ENCODE measurements at places on chromosomes 6 and 20. TPM values are rescaled to one million over a fixed set of nuclear protein-coding genes. Genes with fewer than 3 reads are reported as not detected.

DNA sequence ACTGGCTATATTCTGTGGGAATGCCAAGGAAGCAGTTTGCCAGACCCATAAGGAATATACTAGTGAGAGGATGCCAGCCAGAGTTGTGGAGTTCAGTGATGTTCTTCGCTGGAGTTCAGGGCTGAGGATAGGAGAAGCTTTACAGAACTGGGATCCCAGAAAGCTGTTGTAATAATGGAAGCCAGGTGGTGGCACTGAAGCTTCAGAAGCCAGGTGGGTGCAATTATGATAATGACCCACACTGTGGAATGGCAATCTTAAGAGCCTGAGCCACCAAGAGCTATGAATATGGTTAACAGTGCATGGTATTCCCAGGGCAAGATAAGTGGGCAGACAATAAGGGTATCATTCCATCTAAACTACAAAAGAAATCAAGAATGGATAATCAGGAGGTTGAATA, 25.1 kb upstream of the ENPP1 start:
- DNase-seq: no peak

- peak; percentile 39 for DNase-seq
Measured at GRCh38 chr6:6823568-6824224, 235.2 kb downstream of the LY86 start.

- no peak for DNase-seq
Measured at GRCh38 chr6:15527838-15528617, 134.8 kb downstream of the DTNBP1 start.

- DNase-seq: no peak
Measured at GRCh38 chr6:71290611-71291010, 2.0 kb downstream of the OGFRL1 start.

DNA sequence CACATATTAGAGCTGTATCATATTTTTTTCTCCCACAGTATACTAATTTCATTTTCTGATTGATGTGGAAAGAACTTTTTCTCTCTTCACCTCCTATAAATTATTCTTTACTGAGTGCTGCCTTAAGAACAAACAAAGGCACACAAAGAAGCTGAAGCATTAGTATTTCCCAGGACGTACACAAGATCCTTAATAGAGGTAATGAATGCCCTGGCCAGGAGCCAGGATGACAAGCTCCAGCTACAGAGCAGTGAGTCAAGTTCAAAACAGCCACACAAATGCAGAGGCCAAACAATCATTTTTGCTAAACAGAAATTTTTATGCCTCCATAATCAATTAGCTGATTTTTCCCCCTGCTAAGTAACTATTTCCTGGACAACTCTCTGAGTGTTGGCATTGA, 639.6 kb downstream of the EPHA7 start:
- DNase-seq: no peak

Gene ID4
- 111 TPM for total RNA-seq

Gene SEL1L2
- total RNA-seq: not detected

DNA sequence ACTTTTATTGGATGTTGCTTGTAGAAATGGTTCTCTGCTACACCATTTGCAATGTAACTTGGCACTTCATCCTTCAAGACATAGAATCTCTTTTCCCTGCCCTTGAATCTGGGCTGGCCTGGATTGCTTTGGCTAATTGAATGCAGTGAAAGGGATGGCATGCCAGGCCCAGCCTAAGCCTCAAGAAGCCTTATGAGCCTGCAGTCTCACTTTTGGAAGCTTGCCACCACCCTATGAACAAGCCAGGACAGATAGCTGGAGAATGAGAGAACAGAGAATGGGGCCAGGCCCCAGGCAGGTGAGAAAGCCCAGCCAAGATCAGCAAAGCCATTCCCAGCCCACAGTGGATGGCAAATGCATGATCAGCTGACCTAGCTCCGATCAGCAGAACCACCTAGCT, 350.7 kb upstream of the RNF24 start:
- no peak for DNase-seq

Gene EDN1
- total RNA-seq: 3.4 TPM

- DNase-seq: no peak
Measured at GRCh38 chr6:85092226-85092625, 327.8 kb upstream of the TBX18 start.

- DNase-seq: peak; percentile 34
Measured at GRCh38 chr20:25281541-25281991, 33.7 kb downstream of the PYGB start.

GRCh38 chr6:118743746-118744145, 92.4 kb upstream of the CEP85L start:
- no peak for DNase-seq

Gene C6orf118
- total RNA-seq: not detected

Gene FAM209B
- not detected for total RNA-seq

Gene CGA
- total RNA-seq: not detected

GRCh38 chr6:13830803-13831202, 16.4 kb upstream of the MCUR1 start:
- DNase-seq: no peak

Gene TFAP2B
- not detected for total RNA-seq

GRCh38 chr6:144075187-144075586, 20.2 kb downstream of the SF3B5 start:
- no peak for DNase-seq

Gene SLC22A16
- total RNA-seq: 0.55 TPM

DNA sequence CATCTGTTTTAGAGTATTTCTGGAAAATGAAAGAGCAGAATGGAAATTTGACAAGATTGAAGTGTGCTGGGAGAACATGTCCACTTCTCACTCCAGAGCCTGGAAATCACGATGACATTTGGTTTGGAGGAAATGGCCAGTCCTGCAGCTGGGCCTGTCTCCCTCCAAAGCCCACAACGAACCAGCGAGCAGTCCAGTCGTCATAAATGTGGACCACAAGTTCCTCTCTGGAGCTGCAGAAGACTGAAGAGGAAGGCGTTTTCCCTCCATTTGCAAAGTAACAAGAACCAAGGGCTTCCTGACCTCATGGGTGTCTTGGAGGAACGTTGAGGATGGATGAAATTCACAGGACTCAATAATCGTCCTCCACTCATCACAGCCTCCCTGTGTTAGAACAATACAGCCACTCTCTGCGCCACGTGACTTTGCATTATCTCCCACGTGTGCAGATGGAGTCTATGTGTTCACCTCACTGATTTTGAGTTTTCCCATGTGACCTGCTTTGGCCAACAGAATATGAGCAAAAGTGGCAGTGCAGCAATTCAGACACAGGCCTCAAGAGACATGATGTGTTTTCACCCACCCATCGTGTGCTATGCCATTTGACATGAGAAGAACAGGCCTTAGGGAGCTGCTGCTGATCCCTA, 9.1 kb upstream of the SPATS1 start:
- no peak for DNase-seq

Gene IP6K3
- total RNA-seq: 1.0 TPM

DNA sequence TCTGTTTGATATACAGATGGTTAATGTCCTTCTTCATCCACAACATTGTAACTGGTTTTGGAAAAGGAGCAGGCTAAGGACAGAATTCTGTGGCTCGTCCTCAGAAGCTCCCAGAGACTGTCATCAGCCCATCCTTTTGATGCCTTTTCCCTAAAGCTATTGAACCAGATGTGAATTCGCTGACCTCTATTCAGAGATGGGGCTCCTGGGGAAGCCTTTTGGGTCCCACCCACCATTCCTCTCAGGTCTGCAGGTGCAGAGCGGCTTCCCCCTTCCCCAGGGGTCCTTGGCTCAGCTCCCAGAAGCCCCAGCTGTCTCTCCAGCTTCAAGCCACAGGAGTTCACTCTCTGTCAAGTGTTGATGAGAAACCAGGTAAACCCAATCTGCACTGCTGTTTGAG, 191.7 kb downstream of the SMOC2 start:
- no peak for DNase-seq

- peak; percentile 83 for DNase-seq
Measured at GRCh38 chr20:17612287-17612991, 42.6 kb downstream of the DSTN start.

Gene VIP
- 1.5 TPM for total RNA-seq

GRCh38 chr6:56386717-56387116, 139.3 kb upstream of the COL21A1 start:
- DNase-seq: no peak

- DNase-seq: peak; percentile 26
Measured at GRCh38 chr20:50776122-50776817, 18.6 kb upstream of the BCAS4 start.
